AG04450 (cell line): ENCODE measurements at places on chromosomes 1 and 21.

DNA sequence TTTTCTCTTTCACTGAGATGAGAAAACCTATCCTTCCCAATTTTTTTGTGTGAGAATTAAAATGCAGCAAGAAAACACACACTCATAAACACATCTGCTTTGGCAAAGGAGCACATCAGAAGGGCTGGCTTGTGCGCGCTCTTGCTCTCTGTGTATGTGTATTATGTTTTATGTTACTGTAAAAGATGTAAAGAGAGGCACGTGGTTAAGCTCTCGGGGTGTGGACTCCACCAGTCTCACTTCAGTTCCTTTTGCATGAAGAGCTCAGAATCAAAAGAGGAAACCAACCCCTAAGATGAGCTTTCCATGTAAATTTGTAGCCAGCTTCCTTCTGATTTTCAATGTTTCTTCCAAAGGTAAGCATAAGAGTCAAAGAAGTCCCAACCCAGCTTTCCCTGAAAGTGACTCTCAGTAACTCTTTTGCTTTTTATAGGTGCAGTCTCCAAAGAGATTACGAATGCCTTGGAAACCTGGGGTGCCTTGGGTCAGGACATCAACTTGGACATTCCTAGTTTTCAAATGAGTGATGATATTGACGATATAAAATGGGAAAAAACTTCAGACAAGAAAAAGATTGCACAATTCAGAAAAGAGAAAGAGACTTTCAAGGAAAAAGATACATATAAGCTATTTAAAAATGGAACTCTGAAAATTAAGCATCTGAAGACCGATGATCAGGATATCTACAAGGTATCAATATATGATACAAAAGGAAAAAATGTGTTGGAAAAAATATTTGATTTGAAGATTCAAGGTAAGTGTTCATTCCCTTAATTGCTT is at the start of gene CD2:
CD2 (plus strand) TSS at position 233 of the 780 bp plus-strand sequence; CDS start at position 296, 63 bp downstream.
- DNase-seq = no peak

GRCh38 chr1:81805537-81806431 is 5.0 kb downstream of the ADGRL2 start:
- DNase-seq = no peak

DNA sequence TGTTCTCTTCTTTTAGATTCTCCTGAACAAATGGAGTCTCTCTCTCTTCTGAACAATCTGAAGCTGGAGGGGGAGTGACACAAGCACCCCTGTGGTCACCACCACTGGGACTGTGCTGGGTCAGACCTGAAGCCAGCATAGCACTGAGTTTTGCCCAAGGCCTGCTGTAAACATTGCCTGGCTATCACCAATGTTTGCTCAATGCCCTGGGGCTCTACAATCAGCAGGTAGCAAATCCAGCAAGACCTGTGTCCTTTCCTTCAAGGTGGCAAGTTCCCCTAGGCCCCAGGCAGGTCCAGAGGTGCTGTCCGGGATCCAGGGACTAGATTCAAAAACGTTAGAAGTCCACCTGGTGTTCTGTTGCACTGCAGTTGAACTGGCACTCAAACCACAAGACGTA is 282.8 kb upstream of the PROX1 start:
- DNase-seq = no peak

GRCh38 chr1:202107801-202108731 is 14.7 kb upstream of the GPR37L1 start:
- DNase-seq = no peak

- DNase-seq = no peak
These were observed 15.2 kb upstream of the ARHGEF2 start for GRCh38 chr1:155993595-155993994.

GRCh38 chr21:39531064-39531463 is 79.3 kb downstream of the SH3BGR start:
- no peak for DNase-seq

GRCh38 chr1:201903135-201903534 is 14.4 kb downstream of the SHISA4 start:
- DNase-seq = no peak

GRCh38 chr1:79874289-79874688 is 867.8 kb upstream of the ADGRL4 start:
- no peak for DNase-seq

GRCh38 chr1:186214791-186215190 is 160.3 kb downstream of the TPR start:
- DNase-seq = no peak

GRCh38 chr1:214859647-214860046 is 222.9 kb upstream of the KCNK2 start:
- no peak for DNase-seq

- DNase-seq = no peak
These were observed 12.6 kb downstream of the CD2 start for GRCh38 chr1:116766616-116767469.

GRCh38 chr1:56448529-56449300 is 130.6 kb downstream of the PLPP3 start:
- DNase-seq = no peak

DNA sequence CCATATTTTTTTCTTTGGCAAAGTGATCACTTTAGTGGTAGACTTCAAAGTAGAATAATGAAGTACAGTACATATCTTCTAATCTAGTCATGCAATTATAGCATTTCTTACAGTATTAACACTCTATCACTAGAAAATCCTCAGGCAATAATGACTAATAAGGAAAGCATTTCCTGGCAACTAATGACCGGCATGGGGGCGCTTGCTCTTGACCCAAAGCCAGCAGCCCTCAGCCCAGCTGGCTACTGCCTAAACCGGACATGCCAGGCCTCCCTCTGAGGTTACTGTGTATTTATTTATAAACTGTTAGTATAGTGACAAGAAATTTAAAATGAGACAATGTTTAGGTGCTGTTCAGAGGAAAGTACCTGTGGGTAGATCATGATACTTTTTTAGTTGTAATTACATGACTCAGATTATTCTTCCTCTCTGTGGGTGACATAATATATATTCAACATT is 633.8 kb downstream of the PTPRC start:
- peak; percentile 84 for DNase-seq

- no peak for DNase-seq
These were observed 29.4 kb downstream of the LRRC3 start for GRCh38 chr21:44484498-44485253.

GRCh38 chr1:236063919-236064673 is 794 bp downstream of the NID1 start:
- no peak for DNase-seq

DNA sequence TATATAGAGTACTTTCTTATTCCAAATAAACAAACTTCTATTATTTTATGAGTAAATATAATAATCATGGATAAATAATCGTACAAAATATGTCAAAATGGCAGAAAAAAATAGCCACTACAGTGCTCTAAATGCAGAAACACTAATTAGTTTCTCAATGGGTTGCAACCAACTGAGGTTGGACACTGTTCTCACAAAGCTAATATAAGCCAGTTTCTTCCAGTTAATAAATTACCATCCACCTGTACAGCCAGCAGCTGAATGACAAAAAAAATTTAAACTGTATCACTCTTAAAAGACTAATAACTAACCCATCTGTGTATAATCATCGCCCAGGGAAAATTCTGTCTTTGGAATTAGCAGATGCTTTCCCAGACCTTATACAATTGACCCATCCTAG is 36.9 kb downstream of the GDAP2 start:
- DNase-seq = no peak

DNA sequence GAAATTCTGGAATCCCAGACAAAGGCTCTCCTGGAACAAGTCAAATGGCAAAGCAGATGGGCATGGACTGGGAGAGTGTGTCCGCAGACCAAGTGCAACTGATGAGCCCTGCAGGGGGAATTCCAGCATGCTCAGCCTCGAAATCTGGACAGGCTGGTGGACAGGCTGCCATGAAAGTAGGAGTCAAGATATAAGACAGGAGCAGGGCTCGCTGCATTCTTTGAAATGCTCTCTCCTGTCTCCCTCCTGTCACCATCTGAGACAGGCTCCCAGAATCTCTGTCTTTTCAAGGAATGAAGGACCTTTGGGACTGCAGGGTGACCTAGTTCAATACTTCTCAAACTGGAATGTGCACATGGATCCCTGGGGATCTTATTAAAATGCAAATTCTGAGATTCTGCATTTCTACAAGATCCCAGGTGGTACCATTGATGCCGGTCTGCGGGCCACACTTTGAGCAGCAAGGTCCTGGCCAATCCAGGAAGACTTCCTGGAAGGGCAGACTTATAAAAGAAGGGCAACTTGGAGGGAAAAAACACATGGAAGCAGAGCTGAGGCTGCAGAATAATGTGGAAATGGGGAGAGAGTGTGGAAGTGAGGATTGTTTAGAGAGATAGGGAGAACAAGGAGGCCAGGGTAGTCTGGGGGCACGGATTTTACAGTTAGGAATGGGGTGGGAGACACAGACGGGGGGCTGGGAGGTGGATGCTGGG is 29.8 kb downstream of the TNNT2 start:
- no peak for DNase-seq

DNA sequence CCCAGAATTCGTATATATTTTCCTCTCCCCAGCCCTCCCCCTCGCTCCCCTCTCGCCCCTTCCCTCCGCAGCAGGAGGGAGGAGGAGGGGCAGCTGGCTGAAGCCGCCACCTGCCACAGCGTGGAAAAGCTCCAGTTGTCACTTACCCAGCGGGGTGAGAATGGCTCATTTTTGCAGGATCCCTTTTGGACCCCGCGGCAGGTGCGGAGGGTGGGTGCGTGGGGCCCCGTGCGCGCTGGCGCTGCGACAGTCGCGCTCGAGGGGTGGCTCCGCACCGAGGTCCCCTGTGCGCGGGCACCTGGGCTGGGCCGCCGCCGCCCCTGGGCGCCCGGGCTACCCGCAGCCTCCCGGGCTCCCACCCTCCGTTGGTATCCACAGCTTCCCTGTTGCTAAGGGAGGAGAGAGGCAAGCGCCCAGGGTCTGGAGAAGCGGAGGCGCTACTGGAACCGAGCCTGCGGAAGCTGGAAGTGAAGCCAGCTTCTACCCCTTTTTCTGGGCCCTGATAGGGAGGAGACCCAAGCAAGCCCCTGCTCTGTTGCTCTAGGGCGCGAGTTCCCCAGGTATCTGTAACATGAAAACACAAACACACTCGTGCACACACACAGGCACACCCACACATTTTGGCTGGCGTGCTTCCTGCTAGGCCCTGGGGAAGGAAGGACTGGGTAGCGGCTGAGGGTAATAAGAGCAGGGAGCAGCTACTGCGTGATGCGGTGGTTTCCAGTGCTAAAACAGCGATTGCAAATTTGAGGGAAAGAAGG is at the start of gene ERICH3:
ERICH3 (minus strand) TSS at position 442 of the 761 bp plus-strand sequence; CDS start at position 169, 273 bp downstream.
- DNase-seq = no peak

DNA sequence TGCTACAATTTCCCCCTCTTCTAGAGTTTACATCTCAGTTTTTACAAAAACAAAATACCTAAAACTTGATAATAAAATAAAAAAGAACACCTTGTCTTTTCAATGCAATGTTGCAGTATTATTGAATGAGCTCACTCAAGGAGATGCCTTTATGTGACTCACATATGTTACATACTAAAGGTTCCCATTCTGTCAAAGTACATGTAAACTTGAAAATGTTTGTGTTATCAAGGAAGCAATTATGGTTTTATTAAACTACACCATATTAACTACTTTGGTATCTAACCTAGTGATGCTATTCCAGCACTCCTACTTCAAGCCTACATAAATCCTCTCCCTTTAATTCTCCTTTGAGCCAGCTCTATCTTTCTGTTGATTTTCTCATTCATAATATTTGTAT is 658.3 kb downstream of the PTPRC start:
- DNase-seq = no peak

GRCh38 chr1:14887764-14888350 is 265.7 kb upstream of the TMEM51 start:
- DNase-seq = no peak

DNA sequence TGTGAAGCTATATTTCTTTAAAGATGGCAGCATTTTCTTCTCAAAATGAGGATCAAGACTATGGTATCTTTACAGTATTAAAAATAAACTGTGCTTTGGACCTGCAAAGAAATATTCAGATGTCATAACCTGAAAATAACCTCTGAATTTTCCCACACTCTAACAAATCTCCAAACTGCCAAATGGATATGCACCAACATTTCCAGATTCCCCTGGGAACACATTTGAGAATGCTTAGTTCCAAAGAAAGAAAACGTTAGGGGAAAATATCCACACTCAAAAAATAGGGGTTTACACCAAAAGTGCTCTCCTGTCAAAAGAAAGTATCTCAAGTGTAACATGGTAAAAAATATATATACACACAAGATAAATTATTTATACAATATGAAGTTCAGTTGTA is 69.1 kb upstream of the ARHGAP29 start:
- no peak for DNase-seq

DNA sequence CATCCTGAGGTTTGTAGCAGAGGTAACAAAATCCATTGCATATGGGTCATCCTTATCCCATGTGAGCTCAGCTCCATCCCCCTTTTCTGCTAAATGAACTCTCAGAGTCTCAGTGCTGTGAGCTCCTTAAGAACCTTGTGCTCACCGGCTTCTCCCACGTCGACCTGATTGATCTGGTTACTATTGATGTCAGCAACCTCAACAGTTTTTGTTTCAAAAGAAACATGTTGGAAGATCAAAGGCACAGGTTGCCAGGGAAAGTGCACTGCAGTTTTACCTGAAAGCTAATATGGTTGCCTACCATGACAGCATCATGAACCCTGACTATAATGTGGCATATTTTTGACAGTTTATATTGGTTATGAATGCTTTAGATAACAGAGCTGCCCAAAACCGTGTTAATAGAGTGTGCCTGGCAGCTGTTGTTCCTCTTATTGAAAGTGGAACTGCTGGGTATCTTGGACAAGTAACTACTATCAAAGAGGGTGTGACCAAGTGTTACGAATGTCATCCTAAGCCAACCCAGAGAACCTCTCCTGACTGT is 131.4 kb downstream of the HS2ST1 start:
- no peak for DNase-seq

- DNase-seq = no peak
These were observed 22.1 kb downstream of the PSEN2 start for GRCh38 chr1:226892524-226892875.

GRCh38 chr1:91609551-91609950 is 108.9 kb downstream of the CDC7 start:
- DNase-seq = peak; percentile 23

DNA sequence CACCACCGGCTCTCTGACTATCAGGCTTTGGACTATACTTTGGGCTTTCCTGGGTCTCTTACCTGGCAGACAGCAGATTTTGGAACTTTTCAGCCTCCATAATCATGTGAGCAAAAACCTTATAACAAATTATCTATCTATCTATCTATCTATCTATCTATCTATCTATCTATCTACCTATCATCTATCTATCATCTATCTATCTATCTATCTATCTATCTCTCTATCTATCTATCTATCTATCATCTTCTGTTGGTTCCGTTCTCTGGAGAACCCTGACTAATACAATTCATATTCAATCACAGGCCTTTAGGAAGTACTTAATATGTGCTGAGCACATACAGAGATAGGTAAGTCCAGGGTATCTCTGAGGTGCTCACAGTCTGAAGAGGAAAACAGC is 18.7 kb upstream of the SCMH1 start:
- no peak for DNase-seq

- DNase-seq = no peak
These were observed 27.6 kb downstream of the NUP133 start for GRCh38 chr1:229480495-229480894.

DNA sequence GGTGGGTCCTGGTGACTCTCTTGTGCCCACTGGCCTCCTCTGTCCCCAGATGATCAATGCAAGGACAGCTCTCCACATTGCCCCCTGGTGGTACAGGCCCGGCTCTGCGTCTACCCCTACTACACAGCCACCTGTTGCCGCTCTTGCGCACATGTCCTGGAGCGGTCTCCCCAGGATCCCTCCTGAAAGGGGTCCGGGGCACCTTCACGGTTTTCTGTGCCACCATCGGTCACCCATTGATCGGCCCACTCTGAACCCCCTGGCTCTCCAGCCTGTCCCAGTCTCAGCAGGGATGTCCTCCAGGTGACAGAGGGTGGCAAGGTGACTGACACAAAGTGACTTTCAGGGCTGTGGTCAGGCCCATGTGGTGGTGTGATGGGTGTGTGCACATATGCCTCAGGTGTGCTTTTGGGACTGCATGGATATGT is 10.8 kb downstream of the ADAMTSL4 start:
- no peak for DNase-seq
